ENCODE measurements at places on chromosomes 3 and 15.

GRCh38 chr3:30604093-30604492 lies 2.3 kb upstream of the TGFBR2 start:
- DNase-seq, result no peak

GRCh38 chr15:33008284-33008995 lies 186.1 kb downstream of the FMN1 start:
- no peak for DNase-seq

GRCh38 chr3:162391301-162391700 lies 894.7 kb downstream of the OTOL1 start:
- DNase-seq, result no peak

DNA sequence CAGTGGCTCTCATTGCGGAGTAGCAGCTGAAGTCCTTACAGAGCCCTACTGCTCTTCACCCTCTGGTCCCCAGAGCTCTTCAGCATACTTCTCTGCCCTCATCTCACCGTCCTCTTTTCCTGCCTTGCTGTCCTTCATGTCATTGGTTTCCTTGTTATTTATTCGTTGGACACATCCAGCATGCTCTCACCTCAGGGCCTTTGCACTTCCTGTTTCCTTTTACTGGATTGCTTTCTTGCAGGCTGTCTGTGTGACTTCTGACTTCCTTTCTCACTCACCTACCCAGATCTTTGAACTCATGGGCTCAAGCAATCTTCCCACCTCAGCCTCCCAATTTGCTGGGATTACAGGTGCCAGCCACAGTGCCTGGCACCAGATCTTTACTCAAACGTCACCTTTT lies 127.1 kb downstream of the NR1D2 start:
- no peak for DNase-seq

DNA sequence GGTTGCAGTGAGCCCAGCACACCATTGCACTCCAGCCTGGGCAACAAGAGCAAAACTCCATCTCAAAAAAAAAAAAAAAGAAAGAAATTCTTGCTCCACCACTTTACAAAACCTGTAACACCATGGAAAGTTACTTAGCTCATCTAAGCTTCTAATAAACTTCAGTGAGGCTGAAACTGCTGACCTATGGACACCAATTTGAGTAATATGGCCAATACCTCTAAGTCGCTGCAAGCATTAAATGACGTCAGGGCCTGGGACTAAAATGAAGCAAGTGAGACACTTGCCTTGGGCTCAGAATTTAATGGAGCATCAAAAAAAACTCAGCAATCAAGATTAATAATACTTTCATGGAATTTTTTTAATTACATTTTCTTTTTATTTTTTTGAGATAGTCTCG lies 42.5 kb downstream of the ZMAT3 start:
- no peak for DNase-seq

DNA sequence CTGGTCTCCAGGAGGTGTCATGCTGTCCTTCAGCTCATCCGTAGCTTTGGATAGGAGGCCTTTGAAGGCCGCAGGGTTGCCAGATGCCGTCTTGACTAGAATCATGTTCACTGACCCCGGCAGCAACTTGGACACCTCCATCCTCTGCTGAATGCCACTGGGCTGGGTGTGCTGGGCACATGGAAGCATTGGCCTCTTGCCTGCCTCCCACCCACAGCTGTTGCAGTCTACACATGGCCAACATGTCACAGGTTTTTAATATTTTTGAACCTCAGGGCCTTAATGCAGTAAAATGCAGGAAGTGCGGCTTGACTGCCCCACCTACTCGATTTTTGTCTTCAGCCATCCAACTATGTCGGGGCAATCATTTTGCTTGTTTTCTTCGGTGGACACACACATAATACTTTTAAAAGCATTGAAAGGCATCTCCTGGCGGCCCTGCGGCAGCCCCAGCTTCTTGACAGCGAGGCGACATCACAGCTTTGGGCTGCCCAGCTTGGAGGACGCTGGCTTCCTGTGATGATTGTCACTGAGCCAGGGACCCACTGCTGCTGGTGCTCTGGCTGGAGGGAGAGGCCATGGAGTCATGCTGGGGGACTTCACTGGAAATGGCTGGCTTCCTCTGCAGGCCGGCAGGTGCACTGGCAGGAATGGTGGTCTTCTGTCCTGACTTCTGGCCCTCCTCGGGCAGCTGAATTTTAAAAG lies 31.6 kb upstream of the ACAD9 start:
- DNase-seq, result no peak
